ENCODE measurements at places on chromosomes 1 and 21. TPM values are rescaled to one million over a fixed set of nuclear protein-coding genes. Genes with fewer than 3 reads are reported as not detected.

DNA sequence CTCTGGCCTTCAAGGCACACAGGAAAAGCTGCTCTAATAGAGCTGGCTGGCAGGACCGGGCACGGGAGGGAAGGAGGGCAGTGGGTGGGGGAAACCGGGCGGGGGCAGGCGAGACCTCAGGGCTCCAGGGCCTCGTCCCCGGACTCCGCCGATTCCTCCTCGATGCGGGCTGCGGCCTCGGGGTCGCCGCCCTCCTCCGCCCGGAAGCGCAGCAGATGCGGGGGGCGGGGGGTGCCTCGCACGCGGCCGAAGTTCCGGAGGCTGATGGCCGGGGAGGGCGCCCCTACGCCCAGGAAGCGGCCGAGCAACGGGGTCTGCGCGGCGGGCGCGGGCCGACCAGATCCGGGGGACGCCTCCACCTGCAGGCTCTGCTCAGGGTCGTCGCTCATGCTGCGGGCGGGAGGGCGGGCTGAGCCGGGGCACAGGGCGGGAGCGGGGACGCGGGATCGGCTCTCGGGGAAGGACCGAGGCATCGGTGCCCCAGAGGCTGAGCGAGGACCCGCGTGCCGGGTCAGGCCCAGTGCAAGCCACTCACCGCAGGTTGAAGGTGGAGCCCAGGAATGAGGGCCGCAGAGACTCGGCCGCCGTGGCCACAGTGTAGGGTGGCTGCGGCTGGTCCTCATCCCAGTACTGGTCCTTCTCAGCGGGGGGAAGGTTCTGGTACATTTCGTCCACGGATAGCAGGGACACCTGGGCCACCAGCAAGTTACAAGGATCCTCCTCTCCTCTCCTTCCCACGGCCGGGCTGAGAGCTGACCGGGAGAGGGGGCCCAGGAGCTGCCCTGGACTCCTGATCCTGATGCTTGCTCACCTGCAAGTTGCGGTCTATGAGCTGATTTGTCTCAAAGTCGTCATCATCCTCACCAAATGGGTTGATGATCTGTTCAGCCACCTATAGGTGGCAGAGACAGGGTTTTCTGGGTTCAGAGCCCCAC, 3.6 kb downstream of the BEST4 start:
- peaks cover 8% of the 10 kb centered on the region for H3K36me3 ChIP-seq
- H3K4me1 ChIP-seq = no peaks in the 10 kb centered on the region
- DNase-seq = no peak
- H3K27me3 ChIP-seq = no peaks in the 10 kb centered on the region
- peak overlapping the region; percentile 22 for H3K4me3 ChIP-seq

GRCh38 chr1:232334811-232335210, 295.1 kb downstream of the SIPA1L2 start:
- no peaks in the 10 kb centered on the region for H3K36me3 ChIP-seq
- H3K4me3 ChIP-seq = no peak overlapping the region
- no peaks in the 10 kb centered on the region for H3K27me3 ChIP-seq
- no peak for DNase-seq
- no peaks in the 10 kb centered on the region for H3K4me1 ChIP-seq

The IFI44L gene
- total RNA-seq = 2.0 TPM

DNA sequence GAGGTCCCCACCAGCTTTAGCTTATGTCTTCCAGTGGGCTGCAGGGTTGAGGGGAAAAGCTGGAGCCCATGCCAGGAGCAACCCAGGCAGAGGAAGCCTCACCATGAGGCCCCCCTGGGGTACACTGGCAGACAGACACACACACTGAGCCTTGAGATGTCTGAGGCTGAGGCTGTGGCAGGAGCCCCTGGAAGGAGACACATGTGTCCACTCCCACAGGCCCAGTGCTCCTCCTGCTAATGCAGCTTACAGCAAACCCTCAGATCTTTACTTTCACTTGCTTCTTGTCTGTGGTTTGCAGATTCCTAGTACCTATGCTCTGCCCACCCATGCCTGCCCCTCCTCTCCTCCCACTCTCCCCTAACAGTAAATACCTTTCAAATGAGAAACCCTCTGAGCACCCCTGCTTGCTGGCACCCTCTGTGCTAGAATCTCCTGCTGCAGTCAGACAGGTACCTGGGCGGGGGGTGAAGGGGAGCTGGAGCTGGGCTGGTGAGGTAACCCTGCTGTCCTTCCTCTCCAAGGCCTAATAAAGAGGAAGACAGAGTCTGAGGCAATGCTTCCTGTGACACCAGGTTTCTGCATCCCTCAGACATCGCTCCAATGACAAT, 63.4 kb upstream of the NEK2 start:
- no peak overlapping the region for H3K27ac ChIP-seq
- H3K4me1 ChIP-seq = no peaks in the 10 kb centered on the region
- H3K27me3 ChIP-seq = no peaks in the 10 kb centered on the region
- H3K36me3 ChIP-seq = no peaks in the 10 kb centered on the region
- no peak for DNase-seq

- H3K36me3 ChIP-seq = no peaks in the 10 kb centered on the region
- no peak for DNase-seq
- peak overlapping the region; percentile 89 for H3K27ac ChIP-seq
These were observed 1.0 kb upstream of the AK4 start for GRCh38 chr1:65146908-65147423.

The CXADR gene
- 23.3 TPM for total RNA-seq

GRCh38 chr1:237164406-237165352, 122.7 kb downstream of the RYR2 start:
- no peaks in the 10 kb centered on the region for H3K27me3 ChIP-seq
- no peak overlapping the region for H3K4me3 ChIP-seq
- H3K36me3 ChIP-seq = no peaks in the 10 kb centered on the region
- no peak for DNase-seq

The PAX7 gene
- total RNA-seq = not detected

The DCST1 gene
- total RNA-seq = not detected

- H3K4me3 ChIP-seq = no peak overlapping the region
- peaks cover 12% of the 10 kb centered on the region for H3K4me1 ChIP-seq
- H3K27me3 ChIP-seq = no peaks in the 10 kb centered on the region
- H3K36me3 ChIP-seq = no peaks in the 10 kb centered on the region
These were observed 1.2 kb downstream of the OLIG1 start for GRCh38 chr21:33070998-33071769.
